Aorta (tissue), 5 donors: ENCODE measurements at places on chromosomes 5 and 9.

DNA sequence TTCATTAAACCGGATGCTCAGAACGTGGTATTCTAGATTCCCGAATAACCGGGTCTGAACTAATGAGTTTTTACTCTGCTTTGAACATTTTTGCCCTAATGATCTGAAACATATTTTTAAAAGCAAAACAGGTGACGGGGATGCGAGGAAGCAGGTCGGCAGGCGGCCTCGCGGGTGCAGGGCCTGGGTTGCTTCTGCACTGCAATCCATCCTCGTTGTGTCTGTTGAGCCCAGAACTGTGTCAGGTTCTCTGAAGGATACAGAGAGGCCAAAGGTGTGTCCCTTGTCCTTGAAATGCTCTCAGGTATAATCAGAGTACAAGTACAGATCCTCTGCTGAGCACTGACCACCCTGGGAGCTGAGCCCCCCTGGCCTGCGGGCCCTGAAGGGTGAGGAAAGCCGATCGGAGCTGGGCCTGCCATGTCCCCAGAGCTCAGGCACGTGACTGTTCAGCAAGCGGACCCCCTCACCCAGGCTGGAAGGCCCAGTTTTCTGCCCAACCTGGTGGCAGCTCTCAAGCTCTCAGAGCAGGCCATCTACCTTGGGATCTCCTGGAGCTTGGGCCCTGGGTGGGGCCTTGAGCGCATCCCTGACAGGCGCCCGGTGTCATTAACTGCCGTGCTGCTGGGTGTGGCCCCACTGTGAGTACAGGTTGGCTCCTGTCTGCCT lies 151.8 kb downstream of the OLFM1 start:
- no peaks in the 10 kb centered on the region for H3K27me3 ChIP-seq
- no peaks in the 10 kb centered on the region for H3K36me3 ChIP-seq
- H3K27ac ChIP-seq: no peak overlapping the region
- H3K4me3 ChIP-seq: no peak overlapping the region
- H3K4me1 ChIP-seq: no peaks in the 10 kb centered on the region
- peak; percentile 61 for DNase-seq

DNA sequence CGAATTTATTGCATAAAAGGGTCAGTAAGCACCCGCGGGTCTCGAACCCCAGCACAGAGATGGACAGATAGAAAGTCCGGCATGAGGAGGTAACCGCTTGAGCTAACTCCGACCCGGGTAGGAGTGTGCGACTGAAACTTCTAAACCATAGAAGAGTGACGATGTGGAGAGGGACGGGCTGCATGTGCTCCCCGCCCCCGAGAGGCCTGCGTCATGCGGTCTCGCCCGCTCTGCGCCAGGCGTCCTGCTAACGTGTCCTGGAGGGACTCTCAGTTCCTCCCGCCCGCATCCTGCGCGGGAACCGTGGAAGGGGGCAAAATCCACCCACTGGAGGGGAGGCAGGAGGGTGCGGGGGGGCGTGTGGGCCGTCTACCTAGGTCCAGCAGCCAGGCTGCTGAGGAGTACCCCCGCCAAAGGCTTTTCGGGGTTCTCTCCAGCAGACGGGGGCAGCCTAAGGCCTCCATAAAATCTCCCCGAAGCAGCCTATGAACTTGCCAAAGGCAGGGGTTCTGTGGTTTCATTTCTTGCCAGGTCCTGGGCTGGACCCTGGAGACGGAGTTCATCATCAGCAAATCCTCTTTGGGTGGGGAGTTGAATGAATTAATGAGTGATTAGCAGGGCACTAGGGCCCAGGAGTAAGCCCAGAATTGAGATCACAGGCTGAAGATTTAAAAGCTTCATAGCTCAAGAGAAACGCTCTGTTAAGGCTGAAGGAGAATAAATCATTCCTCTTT lies 51.9 kb downstream of the TGFBI start:
- H3K4me1 ChIP-seq: no peaks in the 10 kb centered on the region

GRCh38 chr9:132193227-132194124 lies 31.6 kb downstream of the NTNG2 start:
- H3K4me3 ChIP-seq: no peak overlapping the region
- DNase-seq: no peak
- H3K27ac ChIP-seq: no peak overlapping the region

DNA sequence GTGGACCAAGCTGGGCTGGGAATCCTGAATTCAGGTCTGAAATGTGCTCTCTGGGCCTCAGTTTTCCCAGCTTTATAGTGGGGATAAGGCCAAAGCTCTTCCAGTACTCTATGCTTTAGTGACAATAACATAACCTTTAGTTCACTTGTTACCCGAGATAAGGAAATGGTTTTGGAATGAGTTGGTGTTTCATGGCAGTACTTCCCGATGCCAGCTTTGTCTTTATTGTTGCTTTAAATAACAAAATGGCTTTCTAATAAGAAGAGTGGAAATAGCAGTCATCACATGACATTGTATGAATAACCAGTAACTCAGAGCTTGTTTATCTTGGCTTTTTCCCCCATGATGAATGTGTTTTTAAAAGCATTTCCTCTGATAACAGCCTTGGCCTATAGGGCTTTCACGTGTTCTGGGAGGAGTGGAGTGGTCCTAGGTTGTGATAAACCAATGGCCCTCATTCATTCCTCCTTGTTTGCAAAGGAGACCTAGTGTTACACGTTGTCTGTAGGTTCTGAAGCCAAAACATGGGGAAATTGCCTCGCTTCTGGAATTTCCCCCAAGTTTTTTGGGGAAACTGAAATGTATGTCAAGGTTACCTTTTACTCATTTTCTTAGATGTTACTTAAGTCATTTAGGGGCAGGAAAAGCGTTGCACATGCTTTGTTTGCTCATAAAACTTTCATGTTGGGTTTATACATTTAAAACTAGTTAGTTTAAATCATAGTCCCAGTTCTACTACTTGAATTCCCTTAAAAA lies 53.7 kb downstream of the ZNF618 start:
- H3K4me1 ChIP-seq: peaks cover 4% of the 10 kb centered on the region
- no peak overlapping the region for H3K4me3 ChIP-seq
- no peaks in the 10 kb centered on the region for H3K36me3 ChIP-seq
- no peak for DNase-seq
- no peaks in the 10 kb centered on the region for H3K27me3 ChIP-seq

DNA sequence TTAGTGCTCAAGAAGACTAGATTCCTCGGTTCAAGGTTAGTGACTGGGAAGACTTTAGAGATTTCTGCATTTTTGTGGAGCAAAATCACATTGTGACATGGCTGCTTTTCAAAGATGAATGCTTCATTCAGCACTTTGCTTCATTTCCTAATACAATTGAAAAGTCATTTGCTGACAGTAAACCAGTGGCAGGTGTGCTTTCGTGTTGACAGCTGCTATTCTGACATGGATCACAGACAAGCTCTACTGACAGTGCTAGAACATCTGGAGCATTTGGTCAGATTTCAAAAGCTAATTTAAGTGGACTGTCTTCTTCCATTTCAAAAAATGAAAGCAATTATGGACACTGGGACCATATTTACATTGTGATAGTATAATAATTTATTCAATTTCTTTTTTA lies 1060.1 kb downstream of the PTPRD start:
- H3K36me3 ChIP-seq: no peaks in the 10 kb centered on the region
- H3K27ac ChIP-seq: no peak overlapping the region
- no peak overlapping the region for H3K4me3 ChIP-seq
- no peak for DNase-seq
- H3K27me3 ChIP-seq: no peaks in the 10 kb centered on the region

DNA sequence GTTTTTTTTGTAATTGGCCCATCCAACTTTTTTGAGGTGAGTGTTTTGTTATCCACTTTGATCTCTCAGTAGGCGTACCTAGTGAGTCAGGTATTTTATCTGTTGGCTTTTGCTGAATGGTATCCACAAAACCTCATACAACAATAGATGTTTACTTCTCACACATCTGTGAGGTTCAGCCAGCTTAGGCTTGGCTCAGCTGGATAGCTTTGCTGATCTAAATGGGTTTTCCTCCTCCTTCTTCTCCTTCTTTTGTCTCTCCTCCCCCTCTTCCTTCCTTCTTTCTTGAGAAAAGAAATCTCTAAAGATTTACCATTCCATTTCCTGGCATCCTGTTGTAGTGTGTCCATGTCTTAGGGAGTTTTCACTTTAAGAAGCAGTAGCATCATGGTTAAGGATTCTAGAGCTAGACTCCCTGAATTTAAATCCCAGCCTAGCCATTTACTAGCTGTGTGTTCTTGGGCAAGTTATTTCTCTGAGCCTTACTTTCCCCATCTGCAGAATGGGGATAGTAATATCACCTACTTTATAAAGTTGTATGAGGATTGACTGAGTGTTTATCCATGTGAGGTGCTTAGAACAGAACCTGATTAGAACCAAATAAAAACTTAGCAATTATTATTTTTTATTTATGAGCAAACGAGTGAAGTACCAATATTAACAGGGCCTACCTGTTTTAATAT lies 126.3 kb downstream of the ARHGAP26 start:
- no peaks in the 10 kb centered on the region for H3K4me1 ChIP-seq
- no peaks in the 10 kb centered on the region for H3K36me3 ChIP-seq
- no peak overlapping the region for H3K4me3 ChIP-seq
- no peak for DNase-seq
- H3K27ac ChIP-seq: no peak overlapping the region

GRCh38 chr5:93649234-93649900 lies 66.3 kb downstream of the NR2F1 start:
- DNase-seq: no peak
- no peaks in the 10 kb centered on the region for H3K36me3 ChIP-seq
- H3K4me1 ChIP-seq: no peaks in the 10 kb centered on the region
- no peak overlapping the region for H3K4me3 ChIP-seq
- H3K27me3 ChIP-seq: no peaks in the 10 kb centered on the region

GRCh38 chr5:14932902-14933469 lies 61.4 kb upstream of the ANKH start:
- no peak for DNase-seq
- no peaks in the 10 kb centered on the region for H3K4me1 ChIP-seq
- no peaks in the 10 kb centered on the region for H3K27me3 ChIP-seq
- no peak overlapping the region for H3K4me3 ChIP-seq
- no peak overlapping the region for H3K27ac ChIP-seq
- no peaks in the 10 kb centered on the region for H3K36me3 ChIP-seq

- H3K27me3 ChIP-seq: no peaks in the 10 kb centered on the region
- DNase-seq: peak; percentile 88
- H3K36me3 ChIP-seq: no peaks in the 10 kb centered on the region
These were observed at the start of gene CARD19 for GRCh38 chr9:93096131-93096802. Gene CARD19, plus strand, starts transcription at chr9:93096217. Its CDS starts 129 bp downstream, at chr9:93096346.

GRCh38 chr9:5002811-5003210 lies 17.7 kb downstream of the JAK2 start:
- no peak overlapping the region for H3K27ac ChIP-seq
- no peak overlapping the region for H3K4me3 ChIP-seq
- no peaks in the 10 kb centered on the region for H3K4me1 ChIP-seq
- no peaks in the 10 kb centered on the region for H3K27me3 ChIP-seq
- no peaks in the 10 kb centered on the region for H3K36me3 ChIP-seq

DNA sequence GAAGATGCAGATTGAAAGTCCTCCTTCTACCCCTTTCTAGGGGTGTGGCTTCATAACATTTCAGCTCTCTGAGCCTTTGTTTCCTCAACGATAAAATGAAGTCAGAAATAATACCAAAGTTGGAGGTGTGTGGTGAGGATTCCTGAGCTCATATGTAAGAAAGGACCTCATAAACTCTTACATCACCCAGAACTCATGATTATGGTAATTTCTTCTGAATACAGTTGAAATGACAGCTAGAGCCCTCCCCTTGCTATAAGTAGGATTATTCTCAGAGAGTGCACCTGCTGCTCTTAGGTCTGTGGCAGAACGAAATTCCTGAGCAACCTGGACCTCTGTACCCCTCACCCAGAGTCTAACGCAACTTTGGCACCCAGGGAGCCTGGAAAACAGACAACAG lies 291.4 kb upstream of the KLF4 start:
- H3K36me3 ChIP-seq: no peaks in the 10 kb centered on the region
- DNase-seq: no peak
- H3K4me1 ChIP-seq: no peaks in the 10 kb centered on the region

DNA sequence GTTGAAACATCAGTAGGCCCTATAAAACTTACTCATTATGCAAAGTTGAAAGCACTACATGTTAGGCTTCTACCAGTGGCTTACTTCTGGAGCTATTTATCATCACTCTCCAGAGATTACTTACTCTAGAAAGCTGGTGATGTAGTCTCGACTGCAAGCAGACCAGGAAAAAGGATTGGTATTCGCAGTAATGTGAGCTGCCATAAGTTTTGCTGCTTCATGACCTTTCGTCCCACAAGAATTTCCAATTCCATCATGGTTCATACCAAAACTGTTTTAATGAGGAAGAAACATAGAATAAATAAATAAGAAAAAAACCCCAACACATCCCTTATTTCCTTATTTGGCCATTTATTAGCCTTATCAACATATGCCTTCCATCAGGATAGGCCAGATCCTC lies 181.9 kb downstream of the ADAMTS6 start:
- no peak for DNase-seq
- no peaks in the 10 kb centered on the region for H3K27me3 ChIP-seq
- no peaks in the 10 kb centered on the region for H3K36me3 ChIP-seq
- no peaks in the 10 kb centered on the region for H3K4me1 ChIP-seq

- H3K27ac ChIP-seq: no peak overlapping the region
- no peaks in the 10 kb centered on the region for H3K27me3 ChIP-seq
- no peaks in the 10 kb centered on the region for H3K36me3 ChIP-seq
- H3K4me3 ChIP-seq: no peak overlapping the region
- H3K4me1 ChIP-seq: no peaks in the 10 kb centered on the region
- no peak for DNase-seq
These were observed 130.1 kb upstream of the C9orf72 start for GRCh38 chr9:27703216-27703980.

DNA sequence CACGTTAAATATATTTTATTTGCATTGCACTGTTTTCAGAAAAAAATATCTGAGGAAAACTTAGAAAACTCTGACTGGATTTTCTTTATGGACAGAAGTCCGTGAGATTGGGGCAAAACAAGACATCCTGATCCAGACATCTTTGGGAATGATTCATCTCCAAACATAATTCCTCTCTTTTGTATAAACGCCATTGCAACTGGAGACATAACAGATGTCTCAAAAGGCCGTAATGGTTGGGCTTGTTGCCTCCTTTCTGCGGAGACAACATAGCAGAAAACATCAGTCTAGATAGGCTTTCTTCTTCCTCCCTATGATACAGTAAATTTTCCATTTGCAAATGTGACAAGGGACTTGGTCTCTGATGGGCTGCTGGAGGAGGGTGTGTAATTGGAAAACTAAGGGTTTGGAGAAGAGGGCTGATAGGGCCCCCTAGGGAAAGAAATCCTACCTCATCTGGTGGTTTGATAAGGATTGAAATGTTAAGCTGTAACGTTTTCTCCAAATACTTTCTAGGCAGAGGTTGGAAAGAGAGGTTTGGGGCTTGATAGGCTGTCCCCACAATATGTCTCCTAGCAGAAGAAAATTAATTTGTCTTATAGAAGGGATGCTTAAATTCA lies 631.5 kb upstream of the ST8SIA4 start:
- no peak for DNase-seq
- H3K4me1 ChIP-seq: no peaks in the 10 kb centered on the region
- no peak overlapping the region for H3K4me3 ChIP-seq

DNA sequence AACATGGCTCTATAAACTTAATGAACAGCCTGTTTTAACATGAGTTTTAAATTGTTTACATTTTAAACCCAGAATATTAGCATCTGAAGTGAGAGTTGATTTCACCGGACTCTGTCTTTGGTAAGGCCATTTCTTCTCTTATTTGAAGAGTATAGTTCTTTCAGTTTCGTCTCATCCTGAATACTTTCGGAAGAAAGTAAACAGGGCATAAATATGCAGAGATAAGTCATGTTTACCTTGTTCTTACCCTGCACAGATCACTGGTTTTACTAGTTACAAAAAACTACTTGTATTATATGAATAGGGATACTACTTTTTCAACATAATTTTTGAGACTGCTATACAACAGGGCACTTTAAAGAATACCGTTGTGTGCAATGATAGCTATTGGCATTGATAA lies 656.3 kb upstream of the ZNF608 start:
- no peak overlapping the region for H3K4me3 ChIP-seq
- H3K4me1 ChIP-seq: no peaks in the 10 kb centered on the region
- DNase-seq: no peak
- H3K27ac ChIP-seq: no peak overlapping the region
- H3K36me3 ChIP-seq: no peaks in the 10 kb centered on the region
